Cortex of kidney (tissue), 1 donor: ENCODE measurements at places on chromosomes 7 and 10.

GRCh38 chr10:1187151-1187854 lies 131.1 kb downstream of the WDR37 start:
- DNase-seq: no peak

DNA sequence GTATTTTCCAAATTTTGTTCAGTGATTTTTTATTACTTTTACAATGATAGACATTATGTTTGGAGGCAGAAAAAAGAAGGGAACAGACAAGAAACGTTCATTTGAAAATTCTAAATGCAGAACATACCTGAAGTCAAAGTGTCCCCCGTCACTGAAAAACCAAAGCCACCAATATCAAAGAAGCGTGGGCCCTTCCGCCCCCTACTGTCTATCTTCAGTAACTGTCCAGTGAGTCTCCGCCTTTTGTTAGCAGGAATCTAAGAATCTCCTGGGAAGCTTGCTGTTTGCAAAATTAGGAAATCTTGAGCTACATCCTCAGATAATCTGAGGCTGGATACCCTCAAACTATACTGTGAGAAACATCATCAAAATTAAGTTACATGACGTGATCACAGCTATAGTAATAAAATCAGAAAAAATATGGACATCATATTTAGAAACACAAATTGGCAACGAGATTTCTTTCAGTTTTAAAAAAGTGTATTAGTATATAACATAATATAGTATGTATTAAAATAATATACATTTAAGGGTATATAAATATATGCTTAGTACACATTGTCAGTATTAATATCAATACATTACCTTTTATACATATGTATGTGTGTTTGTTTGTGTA lies 169.3 kb upstream of the AKR1E2 start:
- DNase-seq: no peak

GRCh38 chr7:127571741-127572505 lies 13.5 kb downstream of the GCC1 start:
- DNase-seq: no peak

DNA sequence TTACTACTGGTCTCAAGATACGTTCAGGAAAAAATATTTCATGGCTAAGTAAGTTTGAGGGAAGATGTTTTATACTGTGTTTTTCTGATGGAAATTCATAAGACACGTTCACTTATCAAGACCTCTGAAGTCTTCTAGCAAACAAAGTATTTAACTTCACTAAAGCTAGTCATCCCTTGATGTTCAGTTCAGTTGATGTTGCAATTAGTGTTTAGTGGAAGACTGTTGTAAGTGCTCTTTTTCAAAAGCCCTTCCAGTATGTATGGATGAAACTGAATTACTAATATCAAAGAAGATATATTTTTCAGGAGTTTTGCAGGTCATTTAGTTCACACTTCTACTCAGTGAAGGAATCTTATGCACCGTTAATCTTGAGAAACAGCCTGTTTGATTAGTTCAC lies 25.1 kb downstream of the CUL1 start:
- DNase-seq: no peak

- no peak for DNase-seq
Measured at GRCh38 chr7:28062197-28062991, 118.2 kb downstream of the JAZF1 start.

- no peak for DNase-seq
Measured at GRCh38 chr10:90204956-90205314, 503.5 kb downstream of the KIF20B start.

GRCh38 chr7:130481898-130482297 lies 10.0 kb upstream of the MEST start:
- DNase-seq: no peak

GRCh38 chr7:148824864-148825263 lies 59.2 kb downstream of the EZH2 start:
- DNase-seq: no peak

DNA sequence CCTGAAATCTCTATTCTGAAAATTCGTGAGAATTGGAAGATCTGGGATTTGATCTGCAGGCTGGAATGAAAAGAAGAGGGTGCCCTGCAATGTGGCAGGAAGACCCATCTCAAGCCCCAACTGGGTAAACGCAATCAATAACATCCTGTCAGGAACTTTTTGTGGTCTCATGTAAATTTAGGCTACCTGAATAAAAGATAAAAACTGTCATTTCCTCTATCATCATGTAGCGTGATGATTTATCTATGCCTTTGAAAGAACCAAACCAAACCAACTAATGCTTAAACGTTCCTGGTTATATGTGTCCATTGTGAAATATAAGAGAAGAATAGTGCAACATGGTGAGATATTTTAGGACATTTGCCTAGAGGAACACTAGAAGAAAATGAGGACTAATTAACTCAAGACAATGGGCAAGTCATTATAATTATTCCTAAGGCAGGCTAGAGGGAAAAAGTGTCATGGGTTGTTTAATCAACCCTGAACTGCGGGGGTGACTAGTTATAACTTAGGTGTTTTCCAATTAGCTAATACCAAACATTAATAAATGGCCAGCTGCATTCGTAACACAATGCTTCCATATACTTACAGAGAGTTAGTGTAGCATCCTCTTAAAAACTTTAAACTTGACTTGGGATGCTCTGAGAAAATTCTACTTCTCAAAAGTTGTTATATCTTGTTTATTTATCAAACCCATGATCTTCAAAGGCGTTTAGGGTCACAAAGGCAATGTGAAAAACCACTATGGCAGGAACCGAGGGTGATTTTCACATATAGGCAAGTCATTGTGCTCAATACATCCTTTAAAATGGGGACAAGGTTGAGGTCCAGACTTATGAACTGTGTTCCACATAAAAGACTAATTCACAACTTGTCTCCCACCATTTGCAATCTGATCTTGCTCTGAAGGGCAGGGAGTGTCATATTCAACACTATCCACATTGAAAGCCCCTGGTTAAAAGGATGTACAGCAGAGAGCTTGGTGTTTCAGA lies 48.6 kb upstream of the ADO start:
- no peak for DNase-seq

- no peak for DNase-seq
Measured at GRCh38 chr10:18456984-18457383, 194.4 kb downstream of the NSUN6 start.

- DNase-seq: no peak
Measured at GRCh38 chr10:61830846-61831273, 70.6 kb upstream of the ARID5B start.

DNA sequence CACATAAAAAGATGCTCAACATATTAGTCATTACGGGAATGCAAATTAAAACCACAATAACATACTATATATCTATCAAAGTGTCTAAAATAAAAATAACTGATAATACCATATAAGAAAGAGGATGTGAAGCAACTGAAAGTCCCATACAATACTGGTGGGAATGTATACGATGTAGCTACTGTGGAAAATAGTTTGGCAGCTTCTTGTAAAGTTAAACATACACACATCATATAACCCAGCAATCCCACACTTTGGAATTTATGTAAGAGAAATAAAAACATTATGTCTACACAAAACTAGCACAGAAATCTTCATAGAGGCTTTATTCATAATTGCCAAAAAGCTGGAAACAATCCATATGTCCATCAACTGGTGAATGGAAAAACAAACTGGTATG lies 10.5 kb upstream of the COMMD3 start:
- DNase-seq: no peak

DNA sequence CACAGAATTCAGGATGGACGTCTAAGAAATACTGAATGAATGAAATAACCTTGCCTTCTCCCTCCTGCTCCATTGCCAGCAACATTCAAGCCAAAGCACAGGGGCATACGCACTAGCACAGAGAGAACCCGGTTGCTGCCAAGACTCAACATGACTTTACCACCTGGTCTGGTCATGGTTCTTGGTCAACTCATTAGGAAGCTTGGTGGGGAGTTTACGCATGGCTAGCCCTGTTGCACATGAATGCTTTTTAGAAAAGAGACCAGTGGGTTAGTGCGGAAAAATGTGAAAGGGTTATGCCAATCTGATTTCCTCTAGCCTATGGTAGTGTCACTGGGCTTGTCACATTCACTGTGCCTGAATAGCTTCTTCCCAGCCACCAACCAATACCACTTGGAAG lies 187.6 kb upstream of the NEBL start:
- no peak for DNase-seq
